ENCODE measurements at places on chromosomes 7 and 10. TPM values are rescaled to one million over a fixed set of nuclear protein-coding genes. Genes with fewer than 3 reads are reported as not detected.
A peak's percentile ranks its signal among the peaks of the same experiment; 100 is the strongest.

GRCh38 chr7:92652536-92652935 is 62.3 kb upstream of the FAM133B start:
- no peak for DNase-seq

- no peak for DNase-seq
Measured at GRCh38 chr7:583410-584121, 63.9 kb upstream of the PDGFA start.

GRCh38 chr7:74023786-74024185 is 4.2 kb upstream of the ELN start:
- DNase-seq, result no peak

DNA sequence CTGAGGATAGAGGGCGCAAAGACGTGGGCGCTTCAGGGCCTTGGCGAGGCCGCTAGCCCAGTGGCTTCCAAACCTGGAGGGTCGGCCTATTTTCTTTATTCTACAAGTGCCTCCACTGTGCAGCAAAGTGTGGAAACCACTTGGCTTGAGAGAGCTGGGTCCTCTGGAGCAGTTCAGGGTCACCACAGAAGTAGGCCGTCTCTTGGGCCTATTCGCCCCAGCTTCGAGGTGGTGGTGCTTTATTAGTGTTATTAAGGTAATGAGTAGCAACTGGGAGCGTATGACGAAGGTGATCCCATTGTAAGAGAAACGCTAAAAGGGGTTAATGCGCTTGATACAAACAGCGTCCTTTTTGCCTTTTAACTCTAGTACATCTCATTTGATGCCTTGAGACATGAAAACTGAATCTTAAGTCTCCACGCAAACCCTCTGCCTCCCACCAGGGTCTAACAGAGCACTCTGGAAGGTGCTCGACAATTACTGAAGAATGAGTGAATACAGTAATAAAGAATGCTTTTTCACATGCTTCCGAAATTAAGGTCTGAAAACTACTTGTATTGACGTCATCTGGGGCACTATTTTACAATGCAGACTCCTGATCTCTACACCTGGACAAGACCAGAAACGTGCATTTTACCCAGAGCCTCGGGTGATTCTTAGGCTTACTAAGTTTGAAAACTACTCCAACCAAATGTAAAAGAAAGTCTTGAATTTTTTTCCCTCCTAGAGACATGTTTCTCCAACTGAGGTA is 647 bp upstream of the GSAP start:
- DNase-seq, result no peak

GRCh38 chr10:114499116-114499515 is 94.8 kb upstream of the AFAP1L2 start:
- DNase-seq, result no peak

GRCh38 chr10:80535671-80536360 is 1.9 kb upstream of the SH2D4B start:
- DNase-seq, result peak; percentile 85

- no peak for DNase-seq
Measured at GRCh38 chr7:6266699-6267098, 5.7 kb downstream of the CYTH3 start.

GRCh38 chr7:91427051-91427450 is 162.8 kb downstream of the FZD1 start:
- DNase-seq, result no peak

- DNase-seq, result no peak
Measured at GRCh38 chr7:70775570-70776156, 356.3 kb upstream of the GALNT17 start.

DNA sequence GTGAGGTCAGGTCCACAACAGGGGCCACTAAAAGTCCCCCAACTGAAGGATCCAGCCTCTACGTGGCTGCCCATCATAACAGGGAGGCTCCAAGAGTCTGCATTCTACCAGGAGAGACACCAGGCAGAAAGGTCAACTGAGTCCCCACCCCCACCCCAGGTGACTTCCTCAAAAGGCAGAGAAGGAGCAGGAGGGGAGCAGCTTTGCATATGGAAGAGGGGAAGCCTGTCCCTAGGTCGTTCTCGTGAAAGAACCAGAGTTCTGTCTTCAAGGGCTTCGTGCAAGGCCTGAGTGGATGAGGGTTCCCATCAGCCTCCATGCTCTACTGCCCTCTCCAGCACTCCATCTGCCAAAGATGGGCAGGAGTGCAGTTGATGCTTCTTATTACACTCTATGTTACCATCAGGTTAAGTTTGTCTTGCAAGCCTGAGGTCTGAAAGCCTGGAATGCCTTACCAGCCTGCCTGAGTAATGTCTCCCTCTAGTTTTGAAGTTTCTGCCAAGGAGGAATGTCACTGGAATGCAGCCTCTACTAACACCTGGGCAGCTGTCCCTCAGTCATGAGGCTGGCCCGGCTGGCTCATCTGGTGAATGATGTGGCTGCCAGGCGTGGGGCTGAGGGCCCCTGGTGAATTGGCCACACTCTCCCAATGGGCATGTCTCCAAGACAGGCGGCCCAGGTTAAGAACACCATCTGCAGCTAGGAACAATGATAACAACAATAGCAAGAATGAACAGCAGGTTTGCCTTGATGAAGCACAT is 54.3 kb upstream of the SMNDC1 start:
- DNase-seq, result no peak

DNA sequence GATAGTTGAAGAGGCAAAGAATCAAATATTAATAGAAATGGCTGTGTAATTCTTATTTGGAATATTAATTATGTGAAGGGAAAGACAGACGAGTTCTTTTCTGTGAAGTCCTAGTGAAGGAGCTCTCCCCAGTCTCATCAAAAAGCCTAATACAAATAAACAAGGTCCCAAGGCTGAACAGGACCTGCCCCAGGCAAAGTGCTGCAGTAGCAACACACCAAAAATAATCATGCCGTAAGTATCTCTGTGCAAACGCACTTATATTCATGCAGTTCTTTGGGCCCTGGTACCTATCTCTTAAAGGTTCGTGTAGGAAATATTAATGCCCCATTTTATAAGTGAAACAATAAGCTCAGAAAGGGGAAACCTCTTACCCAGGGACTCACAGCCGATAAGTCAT is 12.2 kb upstream of the CHST15 start:
- DNase-seq, result no peak

DNA sequence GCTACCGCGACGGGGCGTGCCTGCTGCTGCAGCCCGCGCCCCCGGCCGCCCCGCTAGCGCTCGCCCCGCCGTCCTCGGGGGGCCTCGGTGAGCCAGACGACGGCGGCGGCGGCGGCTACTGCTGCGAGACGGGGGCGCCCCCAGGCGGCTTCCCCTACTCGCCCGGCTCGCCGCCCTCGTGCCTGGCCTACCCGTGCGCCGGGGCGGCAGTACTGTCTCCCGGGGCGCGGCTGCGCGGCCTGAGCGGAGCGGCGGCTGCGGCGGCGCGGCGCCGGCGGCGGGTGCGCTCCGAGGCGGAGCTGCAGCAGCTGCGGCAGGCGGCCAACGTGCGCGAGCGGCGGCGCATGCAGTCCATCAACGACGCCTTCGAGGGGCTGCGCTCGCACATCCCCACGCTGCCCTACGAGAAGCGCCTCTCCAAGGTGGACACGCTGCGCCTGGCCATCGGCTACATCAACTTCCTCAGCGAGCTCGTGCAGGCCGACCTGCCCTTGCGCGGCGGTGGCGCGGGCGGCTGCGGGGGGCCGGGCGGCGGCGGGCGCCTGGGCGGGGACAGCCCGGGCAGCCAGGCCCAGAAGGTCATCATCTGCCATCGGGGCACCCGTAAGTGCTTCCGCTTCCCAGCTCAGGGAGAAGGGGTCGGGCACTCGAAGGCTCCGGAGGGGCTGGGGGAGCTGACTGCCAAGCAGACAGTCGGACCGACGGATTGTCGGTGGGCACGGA is 761 bp downstream of the PTF1A start:
- no peak for DNase-seq

DNA sequence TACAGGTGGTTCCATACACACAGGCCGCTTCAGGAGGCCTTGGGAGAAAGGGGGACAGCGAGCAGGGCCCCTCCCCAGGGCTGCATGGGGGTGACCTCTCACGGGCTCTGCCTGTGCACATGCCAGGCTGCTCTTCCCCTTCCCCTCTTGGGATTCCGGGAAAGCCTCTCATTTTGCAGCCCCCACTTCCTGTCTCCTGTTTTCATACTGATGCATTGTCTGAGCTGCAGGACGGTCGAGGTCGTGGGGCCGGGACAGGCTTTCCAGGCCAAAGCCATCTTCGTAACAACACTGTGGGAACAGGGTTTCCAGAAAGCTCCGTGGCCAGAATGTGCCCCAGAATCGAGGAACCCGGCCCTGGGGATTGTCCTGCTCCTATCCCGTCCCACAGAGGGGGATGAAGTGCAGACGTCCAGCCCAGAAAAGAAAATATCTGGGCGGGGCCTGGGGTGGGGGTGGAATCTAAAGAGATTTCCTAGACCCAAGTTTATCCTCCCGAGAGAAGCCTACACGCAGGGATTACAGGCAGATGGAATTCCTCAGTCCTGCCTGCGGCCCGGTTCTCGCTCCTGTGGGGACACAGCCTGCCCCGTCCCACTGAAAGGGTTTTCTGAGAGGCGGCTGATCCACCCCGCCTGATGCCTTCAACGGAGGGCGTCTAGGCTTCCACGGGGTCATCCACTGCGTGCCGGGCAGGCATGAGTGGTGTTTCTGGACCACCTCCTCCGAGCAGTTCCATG is 29.5 kb upstream of the DNAAF5 start:
- no peak for DNase-seq

DNA sequence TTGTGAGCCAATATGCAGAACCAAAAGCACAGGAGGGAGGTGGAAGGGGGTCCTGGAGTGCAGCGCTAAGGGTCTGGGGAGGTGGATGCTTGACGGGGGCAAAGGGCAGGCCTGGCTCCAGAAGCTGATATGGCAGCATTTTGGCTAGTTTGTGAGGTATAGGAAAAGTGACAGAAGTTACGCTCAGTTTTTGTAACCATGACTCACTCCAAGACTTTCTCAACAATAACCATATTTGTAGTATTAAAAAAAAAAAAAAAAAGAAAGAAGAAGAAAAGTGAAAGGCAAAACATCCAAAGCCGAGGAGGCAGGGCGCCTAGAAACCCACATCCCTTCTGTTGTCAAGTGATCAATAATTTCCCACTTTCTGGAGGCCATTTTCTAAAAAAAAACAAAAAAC is 92.3 kb downstream of the RNF216 start:
- peak; percentile 87 for DNase-seq

DNA sequence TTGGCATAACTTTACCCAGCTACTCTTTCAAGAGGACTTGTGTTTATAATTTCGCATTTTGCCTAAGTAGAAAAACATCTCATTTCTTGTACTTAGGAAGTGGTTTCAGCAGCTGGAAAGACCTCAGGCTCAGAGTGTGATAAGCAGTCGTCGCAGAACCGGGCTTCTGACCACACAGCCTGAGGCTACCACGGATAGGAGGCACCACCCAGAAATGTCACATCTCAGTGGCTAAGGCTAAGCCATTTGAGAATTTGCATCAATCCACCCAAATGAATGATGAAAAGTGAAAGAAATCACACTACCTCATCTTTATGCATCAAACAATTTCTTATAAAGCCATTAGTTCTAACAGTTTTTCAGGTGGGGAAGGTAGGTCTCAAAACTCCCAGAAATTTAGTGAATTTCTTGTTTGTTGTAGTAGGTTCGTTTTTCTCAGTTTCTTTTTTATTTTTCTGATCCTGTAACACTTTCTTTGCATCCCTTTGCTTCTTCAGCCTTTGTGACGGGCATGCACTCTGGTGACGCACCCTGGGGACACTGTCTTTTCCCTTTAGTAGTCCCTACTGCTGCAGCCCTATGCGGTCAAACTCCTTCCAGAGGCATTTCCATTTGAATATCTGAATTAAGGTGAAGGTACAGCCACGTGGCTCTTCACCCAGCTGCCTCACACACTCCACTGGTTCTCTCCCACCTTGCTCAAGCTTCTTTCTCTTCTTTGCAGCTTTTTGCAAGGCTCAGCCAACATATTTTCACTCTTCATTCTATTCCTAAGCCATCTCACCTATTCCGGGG is 68.5 kb downstream of the MAP3K8 start:
- DNase-seq, result peak; percentile 76

DNA sequence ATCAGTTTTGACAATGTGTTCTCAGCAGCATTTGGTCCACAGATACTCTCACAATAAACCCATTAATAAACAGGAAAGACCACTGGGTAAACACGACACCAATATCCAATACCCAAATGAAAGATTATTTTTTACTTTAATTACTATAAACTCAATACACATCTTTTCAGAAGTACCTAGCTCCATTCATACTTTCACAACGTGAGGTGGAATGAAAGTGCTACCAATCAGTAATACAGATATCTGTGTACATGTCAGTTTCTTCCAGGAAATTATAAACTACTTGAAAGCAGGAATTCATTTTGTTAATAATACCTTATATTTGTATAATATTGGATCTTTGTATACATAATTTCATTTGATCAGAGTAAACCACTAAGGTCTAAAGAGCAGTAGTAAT is 11.9 kb downstream of the CDK6 start:
- DNase-seq, result no peak

- no peak for DNase-seq
Measured at GRCh38 chr10:108787932-108788331, 1135.4 kb downstream of the XPNPEP1 start.

- DNase-seq, result peak; percentile 84
Measured at GRCh38 chr7:151244196-151244840, 4.2 kb downstream of the SMARCD3 start.

GRCh38 chr7:148286150-148286549 is 304.4 kb upstream of the C7orf33 start:
- no peak for DNase-seq

- DNase-seq, result no peak
Measured at GRCh38 chr10:75234683-75235374, 928 bp downstream of the COMTD1 start.

GRCh38 chr10:108060246-108060645 is 895.7 kb upstream of the SORCS1 start:
- no peak for DNase-seq

DNA sequence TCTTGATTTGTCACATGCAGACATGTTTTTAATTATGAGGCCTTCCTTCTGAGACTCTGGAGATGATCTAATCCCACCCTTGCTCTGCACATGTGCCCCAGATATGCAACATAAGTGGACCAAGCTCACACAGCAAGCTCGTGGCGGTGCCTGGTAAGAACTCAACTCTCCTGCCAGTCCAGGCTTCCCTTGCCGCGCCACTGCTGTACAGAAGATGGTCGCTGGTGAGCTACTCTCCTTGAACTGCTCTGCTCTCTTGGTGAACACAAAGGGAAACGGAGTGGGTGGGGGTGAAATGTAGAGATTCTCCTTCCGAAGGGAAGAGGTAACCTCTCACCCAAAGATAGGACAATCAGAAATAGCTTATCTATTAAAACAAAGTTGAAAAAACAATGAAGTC is 25.7 kb downstream of the MYOF start:
- no peak for DNase-seq

GRCh38 chr10:96863922-96864543 is 31.9 kb downstream of the LCOR start:
- DNase-seq, result no peak

- DNase-seq, result no peak
Measured at GRCh38 chr7:129317450-129317849, 92.6 kb downstream of the AHCYL2 start.

The TECPR1 gene
- 25.7 TPM for total RNA-seq

The CHRM2 gene
- total RNA-seq, result not detected

The OR2A5 gene
- not detected for total RNA-seq

The SRGN gene
- total RNA-seq, result 279 TPM
